ENCODE measurements at places on chromosomes 5 and 9.

GRCh38 chr5:66655395-66656324 is 59.5 kb downstream of the MAST4 start:
- DNase-seq = no peak

- no peak for DNase-seq
Measured at GRCh38 chr5:34717426-34718327, 61.5 kb downstream of the RAI14 start.

DNA sequence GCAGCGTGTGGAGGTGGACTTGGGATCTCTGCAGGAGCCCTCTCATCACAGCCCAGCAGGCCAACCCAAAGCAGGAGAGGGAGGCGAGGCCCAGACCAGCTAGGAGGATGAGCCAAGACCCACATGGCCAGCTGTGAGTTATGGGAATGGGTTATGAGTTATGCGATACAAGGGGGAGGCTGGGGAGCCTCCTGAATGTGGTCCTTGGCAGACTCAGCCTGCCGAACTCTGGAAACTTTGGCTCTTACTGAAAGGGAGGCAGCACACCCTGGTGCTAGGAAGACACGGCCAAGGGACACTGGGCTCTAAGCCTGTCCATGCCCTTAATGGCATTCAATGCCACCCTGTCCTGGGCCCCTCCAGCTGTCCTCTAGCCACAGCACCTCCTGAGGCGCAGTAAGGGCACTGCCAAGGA is 7.7 kb upstream of the VAV2 start:
- DNase-seq = no peak

GRCh38 chr9:95852059-95853032 is 23.1 kb upstream of the ERCC6L2 start:
- DNase-seq = no peak

GRCh38 chr5:122507581-122507980 is 195.5 kb downstream of the SNCAIP start:
- no peak for DNase-seq

GRCh38 chr5:171589461-171589860 is 170.0 kb downstream of the FGF18 start:
- no peak for DNase-seq

DNA sequence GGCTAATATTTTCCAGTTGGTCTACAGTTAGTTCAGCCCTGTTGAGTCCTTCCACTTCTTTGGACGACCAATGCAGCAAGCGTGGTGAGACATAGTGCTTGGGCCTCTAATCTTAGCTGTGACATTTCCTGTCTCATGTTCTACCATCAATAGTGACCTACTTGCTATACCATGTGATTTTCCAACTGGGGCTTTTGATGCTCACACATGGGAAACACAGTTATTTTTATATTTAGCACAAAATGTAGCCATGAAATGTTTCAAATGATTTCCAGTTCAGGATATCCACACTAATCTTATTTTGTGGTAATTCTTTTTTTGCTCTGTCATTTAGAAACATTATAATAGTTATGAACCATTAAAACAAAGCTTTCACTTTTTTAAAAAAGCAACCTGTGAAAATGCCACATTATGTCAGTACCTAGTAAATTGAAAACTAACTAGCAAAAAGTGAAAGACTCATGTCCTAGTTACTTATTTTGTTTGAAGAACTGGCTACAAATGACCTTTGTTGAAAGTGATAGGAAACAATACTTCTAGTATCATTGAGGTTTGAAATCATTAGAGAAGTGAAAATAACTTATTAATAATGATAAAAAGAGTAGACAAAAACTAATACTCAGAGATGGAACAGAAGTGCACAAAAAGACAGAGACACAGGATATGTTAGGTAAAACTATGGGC is 18.3 kb downstream of the MARCHF3 start:
- DNase-seq = no peak

- DNase-seq = no peak
Measured at GRCh38 chr5:87413343-87413645, 564 bp upstream of the CCNH start.

DNA sequence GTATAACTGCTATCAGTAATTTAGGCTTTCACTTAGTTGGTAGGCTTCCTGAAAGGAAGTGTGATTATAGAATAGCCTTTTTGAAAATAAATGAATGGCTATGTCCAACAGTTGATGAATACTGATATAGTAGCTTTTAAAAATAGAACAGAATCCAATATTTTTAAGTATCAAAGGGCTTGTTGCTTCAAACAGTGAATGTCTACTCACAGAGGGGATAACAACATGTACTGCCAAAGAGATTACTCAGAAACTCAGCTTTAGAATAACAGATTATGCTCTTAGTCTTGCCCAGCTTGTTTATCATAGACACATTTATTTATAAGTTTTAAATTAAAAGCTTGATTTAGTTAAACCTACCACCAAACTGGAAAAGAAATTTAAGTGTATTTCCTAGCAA is 132.6 kb downstream of the XRCC4 start:
- no peak for DNase-seq

DNA sequence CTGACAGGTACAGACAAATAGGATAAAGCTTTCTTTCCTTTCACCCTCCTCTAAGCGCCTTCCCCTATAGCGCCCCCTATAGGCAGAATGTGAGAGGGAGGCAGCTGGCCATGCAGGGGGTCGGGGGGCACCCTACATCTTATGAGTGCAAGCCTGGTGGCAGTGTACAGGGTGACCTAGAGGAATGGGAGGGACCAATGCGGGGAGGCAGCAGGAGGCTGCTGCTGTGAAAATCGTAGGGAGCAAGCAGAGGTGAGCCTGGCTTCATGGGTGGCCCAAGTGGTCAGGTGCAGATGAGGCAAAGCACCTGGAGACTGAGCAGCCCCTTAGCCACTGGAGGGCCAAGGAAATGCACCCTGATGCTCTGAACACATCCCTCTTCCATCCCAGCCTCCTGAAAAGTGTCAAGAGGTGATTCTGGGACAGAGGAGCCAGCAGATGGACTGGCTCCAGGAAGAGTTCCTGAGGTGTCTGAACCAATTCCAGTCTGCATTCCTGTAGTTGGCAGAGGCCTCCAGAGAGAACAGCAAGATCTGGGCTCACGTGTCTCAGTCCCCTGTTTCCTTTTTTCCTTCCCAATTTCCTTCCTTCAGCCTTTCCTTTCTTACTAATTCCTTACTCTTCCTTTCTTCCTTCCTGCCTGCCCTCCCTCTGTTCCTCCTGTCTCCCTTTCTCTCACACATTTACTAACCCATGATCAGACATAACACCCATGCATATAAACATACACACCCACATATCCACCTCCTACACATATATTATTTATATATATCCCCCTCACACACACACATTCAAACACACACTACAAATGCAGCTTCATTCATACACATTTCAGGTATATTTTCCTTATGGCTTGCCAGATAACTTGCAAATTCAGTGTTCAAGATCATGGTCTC is 32.8 kb upstream of the GALNT10 start:
- no peak for DNase-seq

- DNase-seq = no peak
Measured at GRCh38 chr9:84755380-84755779, 85.9 kb downstream of the NTRK2 start.

DNA sequence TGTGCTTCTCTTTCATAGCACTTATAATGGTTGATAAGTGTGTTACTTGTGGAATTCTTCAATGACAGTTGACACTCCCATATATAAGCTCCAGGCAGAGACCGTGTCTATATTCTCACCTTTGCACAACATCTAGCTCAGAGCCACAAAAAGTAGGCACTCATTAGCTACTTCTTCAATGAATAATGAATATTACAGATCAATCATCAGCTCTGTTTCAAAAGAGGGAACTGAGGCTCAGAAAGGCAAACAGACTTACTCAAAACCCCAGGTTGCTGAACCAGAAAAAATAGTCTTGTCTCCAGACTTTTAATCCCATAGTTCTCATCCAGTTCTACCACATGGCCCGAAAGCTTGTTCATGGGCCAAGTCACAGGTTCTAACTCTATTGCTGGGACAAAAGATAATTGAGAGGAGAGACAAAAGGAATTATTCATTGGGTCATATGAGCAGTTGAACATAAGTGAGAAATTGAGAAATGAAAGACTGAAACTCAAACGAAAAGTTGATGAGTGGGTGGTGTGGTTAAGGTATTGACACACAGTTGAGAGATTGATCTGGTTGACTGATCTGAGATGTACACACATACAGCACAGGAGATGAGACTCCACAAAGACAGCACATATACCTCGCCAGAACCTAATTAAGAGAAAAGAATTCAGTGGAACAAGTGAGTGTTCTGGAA is 381.6 kb downstream of the EFNA5 start:
- no peak for DNase-seq

DNA sequence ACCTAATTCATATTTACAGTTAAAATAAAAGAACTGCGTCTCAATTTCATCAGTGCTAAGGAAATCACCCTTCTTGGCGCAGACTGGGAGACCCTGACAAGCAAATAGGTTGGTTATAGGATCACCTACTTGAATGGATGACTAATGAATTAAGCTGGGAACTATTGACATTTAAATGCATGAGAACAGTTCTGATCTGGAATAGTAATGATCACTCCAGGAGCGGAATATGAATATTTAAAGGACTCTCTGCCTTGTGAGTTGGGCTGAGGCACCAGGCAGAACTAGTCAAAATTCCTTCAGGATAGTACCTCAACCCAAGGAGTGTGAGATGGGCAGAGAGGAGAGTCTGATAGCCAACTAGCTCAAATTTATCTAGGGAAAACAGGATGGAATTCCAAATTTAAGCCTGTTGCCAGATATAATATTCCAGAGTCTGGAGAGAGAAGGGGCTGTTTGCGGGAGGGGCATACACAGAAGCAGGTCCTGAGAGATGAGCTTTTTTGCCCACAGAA is 364.4 kb downstream of the CSNK1G3 start:
- DNase-seq = no peak

DNA sequence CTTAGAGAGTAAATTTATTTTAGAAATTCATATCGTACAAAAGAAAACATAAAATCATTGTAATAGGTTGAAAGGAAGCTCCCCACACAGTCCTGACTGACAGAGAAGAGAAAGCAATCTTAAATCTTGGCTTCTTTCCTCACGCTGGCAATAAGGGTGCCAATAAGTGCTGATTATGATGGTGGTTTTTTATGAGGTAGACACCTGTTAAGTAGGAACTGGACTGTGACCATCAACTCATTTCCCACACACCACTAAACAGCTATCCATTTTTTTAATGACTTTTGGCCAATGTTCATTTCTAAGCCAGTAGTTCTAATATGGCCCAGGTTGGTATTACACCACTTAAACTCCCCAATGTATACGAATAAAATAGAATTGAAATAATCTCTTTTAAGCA is 893.5 kb upstream of the NUDT12 start:
- DNase-seq = no peak

DNA sequence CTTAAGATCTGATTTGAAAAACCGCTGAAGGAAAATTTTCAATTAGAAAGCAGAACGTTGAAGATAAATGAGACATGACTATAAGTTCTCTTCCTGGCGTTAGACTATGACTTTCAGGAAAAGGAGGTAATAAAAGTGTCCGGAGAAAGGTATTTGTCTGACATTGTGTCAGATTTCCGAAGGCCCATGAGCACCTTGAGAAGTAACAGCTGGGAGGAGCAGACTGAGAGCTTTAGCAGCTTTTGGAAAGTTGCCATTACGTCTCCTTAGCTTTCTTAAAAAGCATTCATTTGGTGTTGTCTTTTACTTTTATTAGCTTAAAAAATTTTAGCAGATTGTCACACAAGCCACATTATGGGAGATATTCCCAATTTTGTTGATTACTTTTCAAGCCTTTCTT is 363.5 kb downstream of the NDUFS4 start:
- DNase-seq = no peak

- DNase-seq = peak; percentile 55
Measured at GRCh38 chr5:13553896-13554295, 390.6 kb downstream of the DNAH5 start.

GRCh38 chr5:175027390-175027789 is 303.0 kb downstream of the MSX2 start:
- DNase-seq = no peak

- DNase-seq = no peak
Measured at GRCh38 chr9:126507318-126508109, 106.2 kb upstream of the LMX1B start.

GRCh38 chr9:130304116-130304515 is 38.6 kb downstream of the HMCN2 start:
- DNase-seq = no peak

DNA sequence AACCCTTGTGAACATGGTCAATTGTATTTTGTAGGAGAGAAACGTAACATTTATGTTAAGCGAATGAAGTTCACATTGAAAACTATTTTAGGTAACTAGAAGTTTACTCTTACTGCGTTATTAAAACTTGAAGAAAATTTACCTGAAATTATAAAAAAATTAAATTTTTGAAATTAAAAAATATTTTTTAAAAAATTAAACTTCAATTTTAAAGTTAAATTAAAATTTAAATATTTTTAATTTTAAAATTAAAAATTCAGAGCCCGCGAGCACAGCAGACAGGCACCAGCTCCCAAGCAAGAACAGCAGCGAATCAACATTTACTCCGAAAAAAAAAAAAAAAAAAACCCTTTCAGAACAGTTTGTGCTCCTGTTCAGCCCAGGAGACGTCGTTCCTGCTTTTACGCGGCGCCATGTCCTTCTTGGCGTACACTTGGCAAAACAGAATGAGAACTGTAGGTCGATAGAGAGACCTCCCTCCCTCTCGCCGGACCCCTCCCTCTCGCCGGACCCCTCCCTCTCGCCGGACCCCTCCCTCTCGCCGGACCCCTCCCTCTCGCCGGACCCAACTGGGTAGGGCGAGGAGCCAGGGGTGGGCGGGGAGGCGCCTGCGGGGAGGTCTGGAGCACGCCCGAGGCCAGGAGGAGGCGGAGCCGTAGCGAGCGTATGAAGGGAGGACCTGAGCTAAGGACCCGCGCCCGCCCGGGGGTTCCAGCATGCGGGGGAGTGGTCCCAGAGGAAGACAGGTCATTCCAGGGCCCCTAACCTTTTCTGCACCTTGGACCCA is 235.8 kb downstream of the ROR2 start:
- DNase-seq = peak; percentile 84

DNA sequence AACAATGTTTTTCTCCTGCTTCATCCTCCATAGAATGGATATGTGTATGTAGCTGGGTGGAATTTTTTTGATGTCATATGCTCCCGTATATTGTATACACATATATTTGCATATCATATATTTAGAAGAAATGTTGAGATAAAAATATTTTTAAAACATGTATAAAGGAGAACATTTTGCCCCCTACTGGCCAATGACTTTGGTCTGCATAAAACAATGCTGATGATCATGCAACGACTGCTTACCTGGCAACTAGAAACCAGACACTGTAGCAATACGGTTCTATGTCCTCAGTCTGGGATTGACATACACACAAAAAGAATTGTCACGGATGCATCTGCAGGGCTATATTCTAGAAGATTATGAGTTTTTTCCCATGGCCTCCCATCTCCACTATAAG is 503.6 kb downstream of the ELAVL2 start:
- no peak for DNase-seq

- DNase-seq = no peak
Measured at GRCh38 chr5:124343451-124343867, 403.0 kb downstream of the ZNF608 start.

GRCh38 chr9:4397917-4398316 is 92.4 kb upstream of the SLC1A1 start:
- DNase-seq = no peak

- peak; percentile 67 for DNase-seq
Measured at GRCh38 chr9:13279284-13280141, at the start of gene MPDZ. Gene MPDZ (minus strand): TSS chr9:13279692. CDS start chr9:13250315, 29,377 bp downstream.

GRCh38 chr9:72844440-72844768 is 108.4 kb downstream of the ALDH1A1 start:
- DNase-seq = no peak

- no peak for DNase-seq
Measured at GRCh38 chr9:134213881-134214341, 49.5 kb upstream of the RNU6ATAC start.

Data from pancreas (tissue), 10 donors.